CD4-positive, alpha-beta memory T cell (primary cell): ENCODE measurements at places on chromosomes 2 and 18. TPM values are rescaled to one million over a fixed set of nuclear protein-coding genes. Genes with fewer than 3 reads are reported as not detected.

The INPP1 gene
- total RNA-seq, result 3.2 TPM

DNA sequence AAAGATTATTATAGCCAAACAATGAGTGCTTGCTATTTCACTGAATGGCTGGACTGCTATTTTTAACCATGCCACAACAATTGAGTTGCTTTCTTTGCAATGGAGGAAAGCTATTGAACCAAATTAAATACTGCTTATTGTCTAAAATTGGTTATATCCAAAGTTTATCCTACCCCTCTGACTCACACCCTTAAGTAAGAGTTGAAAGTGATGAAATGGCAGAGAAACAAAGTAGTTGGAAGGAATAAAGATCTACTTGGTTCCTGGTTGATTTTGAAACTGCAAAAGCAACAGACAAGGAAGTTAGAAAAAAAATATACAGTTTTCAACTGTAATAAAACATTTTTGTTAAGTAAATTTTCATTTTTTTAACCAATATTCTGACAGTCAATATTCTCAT lies 47.5 kb downstream of the EML4 start:
- DNase-seq, result no peak

The TNP1 gene
- total RNA-seq, result not detected

The AMER3 gene
- not detected for total RNA-seq

GRCh38 chr2:146119586-146119985 lies 1599.7 kb upstream of the ZEB2 start:
- DNase-seq, result no peak

The TMEM127 gene
- 45.6 TPM for total RNA-seq

GRCh38 chr2:99597616-99598015 lies 107.8 kb upstream of the REV1 start:
- no peak for DNase-seq

DNA sequence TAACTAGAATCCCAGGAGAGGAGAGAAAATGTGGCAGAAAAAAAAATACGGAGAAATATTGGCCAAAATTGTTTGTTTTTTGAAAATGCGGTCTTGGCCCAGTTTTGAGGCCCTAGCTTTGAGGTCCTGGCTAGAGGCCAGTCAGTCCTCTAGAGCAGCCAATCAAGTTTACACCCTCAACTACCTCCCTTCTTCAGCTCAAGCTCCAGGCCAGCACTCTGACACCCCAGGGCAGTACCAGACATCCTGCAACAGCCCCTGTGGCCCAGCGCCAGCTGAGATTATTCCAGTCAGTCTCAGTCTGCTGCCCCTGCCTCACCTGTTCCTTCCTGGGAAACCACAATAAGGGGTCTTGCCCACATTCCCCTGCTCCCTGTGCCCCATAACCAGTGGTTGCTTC lies 107.7 kb downstream of the UGGT1 start:
- no peak for DNase-seq

- peak; percentile 70 for DNase-seq
These were observed 93.6 kb downstream of the ZAP70 start for GRCh38 chr2:97806738-97807618.
